Stimulated activated CD4-positive, alpha-beta T cell treated with anti-CD3 and anti-CD28 coated beads, Interleukin-15, amount 100 ng/mL, for 48 hours (primary cell): ENCODE measurements at places on chromosomes 5 and 9.

GRCh38 chr5:114734238-114734637 is 372.4 kb downstream of the KCNN2 start:
- DNase-seq: no peak

DNA sequence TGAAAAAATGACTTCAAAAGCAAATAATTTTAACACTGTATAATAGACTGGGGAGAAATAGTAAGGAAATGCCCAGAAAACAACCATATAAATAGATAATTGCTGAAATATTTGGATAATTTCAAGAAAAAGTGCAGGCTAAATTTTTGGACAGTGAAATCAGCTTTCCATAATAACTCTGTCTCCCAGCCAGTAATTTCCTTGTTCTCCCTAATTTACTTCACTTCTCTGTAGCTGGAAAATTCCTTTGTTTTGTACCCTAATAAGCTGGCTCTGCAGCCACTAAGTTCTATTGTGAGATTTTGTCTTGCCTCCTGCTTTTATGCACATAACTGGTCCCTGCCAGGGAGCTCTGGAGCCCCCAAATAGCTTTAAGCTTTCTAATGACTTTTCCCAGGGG is 27.7 kb downstream of the PRDM6 start:
- DNase-seq: no peak

DNA sequence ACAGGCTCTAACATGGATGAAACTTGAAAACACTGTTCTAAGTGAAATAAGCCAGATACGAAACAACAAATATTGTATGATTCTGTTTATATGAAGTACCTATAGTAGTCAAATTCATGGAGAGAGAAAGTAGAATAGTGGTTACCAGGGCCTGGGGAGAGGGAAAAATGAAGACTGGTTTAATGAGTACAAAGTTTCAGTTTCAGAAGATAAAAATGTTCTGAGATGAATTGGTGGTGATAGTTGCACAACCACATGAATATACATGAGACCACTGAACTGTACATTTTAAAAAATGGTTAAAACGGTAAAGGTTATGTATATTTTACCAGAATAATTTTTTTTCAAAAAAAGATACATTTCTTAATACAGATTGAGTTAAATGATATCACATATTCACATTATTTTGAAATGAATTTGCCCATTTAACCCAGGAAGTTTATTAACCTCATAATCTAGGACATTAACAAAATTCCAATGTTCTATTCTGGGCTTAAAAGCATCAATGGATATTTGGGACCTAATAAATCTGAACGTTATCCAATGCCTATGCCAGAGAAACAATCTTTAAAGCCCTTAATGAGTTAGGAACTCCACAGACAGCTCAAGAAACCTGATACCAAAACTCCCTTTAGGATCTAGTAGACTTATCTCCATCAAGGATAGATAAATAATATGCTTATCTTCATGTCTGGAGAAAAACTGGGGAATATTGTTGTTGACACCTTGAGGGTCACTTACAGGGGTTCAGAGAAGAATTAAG is 521.3 kb downstream of the EFNA5 start:
- no peak for DNase-seq

DNA sequence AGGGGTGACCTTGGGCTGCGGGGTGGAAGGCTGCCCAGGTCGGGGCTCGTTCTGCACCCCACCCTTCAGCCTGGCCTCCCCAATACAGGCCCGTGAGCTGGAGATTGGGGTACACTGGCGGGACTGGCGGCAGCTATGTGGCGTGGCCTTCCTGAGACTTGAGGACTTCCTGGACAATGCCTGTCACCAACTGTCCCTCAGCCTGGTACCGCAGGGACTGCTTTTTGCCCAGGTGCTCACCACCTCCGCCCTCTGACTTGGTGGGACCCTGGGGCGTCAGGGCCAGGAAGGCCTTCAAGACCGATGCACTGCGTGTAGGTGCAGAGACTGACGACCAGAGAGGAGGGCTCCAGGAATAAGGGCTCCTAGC is 10.5 kb downstream of the ZDHHC12 start:
- no peak for DNase-seq

DNA sequence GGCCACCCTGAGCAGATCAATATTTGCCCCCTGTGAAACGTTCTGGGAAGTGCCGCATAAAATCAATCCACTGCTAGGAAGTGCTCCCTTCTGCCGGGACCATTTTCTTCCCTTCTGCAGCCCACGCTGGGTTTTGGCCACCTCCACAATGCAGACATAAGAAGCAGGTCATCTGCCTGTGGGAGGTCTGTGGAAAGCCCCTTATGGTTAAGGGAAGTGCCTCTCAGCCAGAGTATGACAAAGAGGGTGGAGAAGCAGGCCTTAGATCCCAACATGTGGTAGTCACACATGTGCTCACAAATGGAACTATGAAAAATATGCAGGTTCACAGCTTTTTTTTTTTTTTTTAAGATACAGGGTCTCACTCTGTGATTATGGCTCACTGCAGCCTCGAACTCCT is 82.8 kb downstream of the SLC1A3 start:
- no peak for DNase-seq

GRCh38 chr9:17021387-17021970 is 113.4 kb upstream of the CNTLN start:
- DNase-seq: no peak

DNA sequence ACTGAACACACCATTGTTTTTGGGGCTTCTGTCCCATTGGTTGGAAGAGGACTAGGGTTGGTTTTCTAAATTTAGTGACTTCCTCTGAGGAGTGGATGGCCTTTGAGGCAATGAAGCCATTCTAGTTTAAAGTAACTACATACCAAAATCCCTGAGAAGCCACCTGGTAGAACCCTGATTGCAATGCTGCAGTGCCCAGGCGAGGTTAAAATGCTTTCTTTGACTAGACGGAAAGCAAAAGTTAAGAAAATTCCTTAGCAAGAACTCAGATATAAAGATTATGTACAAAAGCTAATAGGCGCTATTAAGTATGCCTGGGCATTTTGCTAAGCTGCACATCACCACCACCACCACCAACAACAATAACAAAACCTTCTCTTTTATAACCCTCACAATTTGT is 20.6 kb downstream of the GLRX start:
- no peak for DNase-seq

DNA sequence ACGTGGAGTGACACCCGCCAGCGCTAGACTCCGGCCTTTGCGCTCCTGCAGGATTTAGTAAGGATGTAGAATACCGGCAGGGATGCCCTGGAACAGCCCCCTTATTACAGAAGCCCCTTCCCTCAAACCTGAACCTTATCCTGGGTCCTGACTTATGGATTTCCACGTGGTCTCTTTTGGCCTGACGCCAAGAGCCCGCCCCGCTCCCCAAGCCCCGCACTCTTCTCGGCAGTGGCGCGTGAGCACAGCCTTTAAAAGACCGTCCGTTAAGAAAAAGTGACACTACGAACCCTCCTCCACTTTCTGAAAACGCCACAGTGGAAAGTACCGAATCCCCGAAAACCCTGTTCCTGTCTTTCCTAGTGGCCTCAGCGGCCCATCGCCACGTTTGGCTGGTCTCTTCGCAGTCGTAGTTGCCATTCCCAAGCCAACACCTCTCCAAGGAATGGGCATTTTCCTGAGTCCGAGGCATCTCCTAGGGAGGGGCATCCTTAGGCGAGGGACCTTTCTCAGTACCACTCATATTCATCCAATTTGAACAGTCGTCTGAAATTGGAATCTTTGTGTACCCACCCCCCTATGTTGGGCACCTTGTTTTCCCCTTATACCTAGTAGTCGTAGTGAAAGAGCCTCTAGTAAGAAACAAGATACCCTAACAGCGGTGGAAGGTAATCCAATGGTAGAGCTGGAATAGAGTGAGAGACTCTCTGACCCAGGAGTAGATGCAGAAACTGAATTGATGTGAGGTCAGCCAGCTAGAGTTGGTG is 732 bp upstream of the MCIDAS start:
- DNase-seq: no peak

- DNase-seq: no peak
Observed at GRCh38 chr5:53730943-53731342, 170.5 kb downstream of the NDUFS4 start.

DNA sequence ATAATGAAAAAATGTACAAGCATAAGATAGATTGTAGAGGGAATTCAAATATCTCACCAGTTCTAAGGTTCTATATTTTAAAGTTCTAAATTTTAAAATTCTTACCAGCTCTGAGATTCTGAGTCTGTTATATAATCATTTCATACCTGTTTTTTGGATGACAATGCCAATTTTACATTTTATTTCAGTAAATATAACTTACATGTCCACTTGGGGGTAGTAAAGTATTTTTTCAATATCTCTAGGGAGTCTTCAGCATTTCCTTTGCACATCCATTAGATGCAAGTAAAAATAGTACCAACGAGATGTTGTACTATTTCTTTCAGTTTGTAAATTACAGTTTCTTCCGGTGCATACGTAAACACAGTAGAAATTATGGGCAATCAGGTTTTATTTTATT is 25.7 kb downstream of the NMUR2 start:
- no peak for DNase-seq

- DNase-seq: no peak
Observed at GRCh38 chr9:18451406-18451805, 22.5 kb upstream of the ADAMTSL1 start.

- no peak for DNase-seq
Observed at GRCh38 chr5:32638309-32638708, 53.0 kb downstream of the SUB1 start.

DNA sequence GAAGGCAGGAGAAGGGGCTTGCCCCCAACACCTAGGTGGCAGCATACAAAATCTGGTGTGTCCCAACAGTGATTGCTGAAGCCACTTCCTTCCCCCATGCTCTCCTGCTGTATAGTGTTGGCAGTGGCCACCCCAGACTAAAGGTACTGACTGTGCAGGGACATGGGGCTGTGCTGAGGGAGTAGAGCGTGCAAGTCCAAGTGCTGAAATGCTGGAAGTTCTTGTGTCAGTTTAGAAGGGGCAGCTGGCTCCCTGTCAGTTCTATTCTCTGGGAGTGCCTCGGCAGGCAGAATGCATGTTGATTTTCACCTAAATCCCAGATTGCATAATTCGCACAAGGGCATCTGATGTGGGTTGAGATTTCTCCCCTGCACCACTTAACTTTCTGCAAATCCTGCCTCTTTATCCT is 68.6 kb downstream of the GDNF start:
- no peak for DNase-seq

DNA sequence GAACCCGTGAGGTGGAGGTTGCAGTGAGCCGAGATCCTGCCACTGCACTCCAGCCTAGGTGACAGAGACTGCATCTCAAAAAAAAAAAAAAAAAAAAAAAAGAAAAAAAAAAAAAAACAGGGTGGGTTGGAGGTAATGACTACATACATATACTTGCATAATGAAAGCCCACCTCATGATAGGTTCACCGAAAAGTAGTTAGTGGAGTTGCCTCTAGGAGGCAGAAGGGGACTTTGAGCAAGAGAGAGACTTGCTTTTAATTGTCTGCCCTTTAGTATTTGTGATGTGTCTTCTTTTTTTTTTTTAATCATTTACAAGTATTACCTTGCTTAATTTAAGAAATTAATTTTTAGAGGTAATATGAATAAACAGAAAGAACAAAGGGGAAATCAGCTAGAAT is 99.8 kb downstream of the PPARGC1B start:
- no peak for DNase-seq

DNA sequence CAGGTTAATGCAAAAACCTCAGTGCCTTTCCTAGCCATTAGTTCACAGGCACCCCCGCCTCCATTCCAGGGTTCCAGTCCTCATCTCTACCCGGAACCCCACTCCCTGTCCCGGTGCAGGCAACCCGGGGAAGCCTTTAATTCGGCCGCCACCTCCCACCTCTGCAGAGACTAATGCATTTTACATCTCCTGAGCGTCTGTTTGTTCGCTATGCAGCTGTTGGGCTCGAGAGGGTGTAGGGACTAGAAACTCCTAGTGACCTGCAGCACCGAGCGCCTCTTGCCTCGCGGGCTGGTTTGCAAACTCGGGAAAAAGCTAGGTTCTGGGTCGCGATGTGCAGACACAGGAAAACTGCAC is 3.6 kb downstream of the GDNF start:
- DNase-seq: no peak

GRCh38 chr5:154355129-154355611 is 90.6 kb upstream of the SAP30L start:
- no peak for DNase-seq

DNA sequence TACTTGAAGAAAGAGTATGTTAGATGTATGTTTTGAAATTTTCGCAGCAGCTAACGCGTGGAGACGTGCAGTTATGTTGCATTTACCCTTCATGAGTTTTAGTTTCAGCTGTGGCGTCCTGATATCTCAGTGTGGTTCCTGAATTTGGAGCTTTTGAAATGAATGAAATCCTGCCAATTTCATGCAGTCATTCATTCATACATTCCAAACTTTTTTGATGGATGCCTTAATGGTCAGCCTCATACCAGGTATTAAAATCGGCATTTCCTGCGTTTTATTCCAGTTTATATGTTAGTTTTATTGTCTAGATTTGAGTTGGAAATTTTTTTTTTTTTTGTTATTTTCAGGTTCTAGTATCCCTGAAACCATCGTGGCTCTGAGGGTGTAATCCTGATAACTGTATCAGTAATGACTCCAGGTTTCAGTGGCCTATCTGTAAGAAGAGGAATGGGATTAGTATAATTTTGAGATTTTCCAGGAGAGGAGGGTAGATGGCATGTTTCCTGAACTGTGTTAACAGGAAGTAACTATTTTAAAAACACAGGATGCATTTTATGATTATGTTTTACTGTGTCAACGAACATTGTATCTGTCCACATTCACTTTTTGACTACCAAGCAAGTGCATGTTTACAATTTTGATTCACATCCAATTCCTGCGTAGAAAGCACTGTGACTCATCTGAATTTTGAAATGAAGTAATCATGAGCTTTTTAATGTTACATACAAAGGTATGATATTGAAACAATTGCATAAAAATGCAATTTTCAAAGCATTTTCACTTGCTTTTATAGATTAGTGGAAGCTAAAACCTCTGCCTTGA is 1.0 kb downstream of the FOCAD start:
- DNase-seq: no peak

GRCh38 chr5:24791326-24791725 is 146.5 kb upstream of the CDH10 start:
- no peak for DNase-seq

DNA sequence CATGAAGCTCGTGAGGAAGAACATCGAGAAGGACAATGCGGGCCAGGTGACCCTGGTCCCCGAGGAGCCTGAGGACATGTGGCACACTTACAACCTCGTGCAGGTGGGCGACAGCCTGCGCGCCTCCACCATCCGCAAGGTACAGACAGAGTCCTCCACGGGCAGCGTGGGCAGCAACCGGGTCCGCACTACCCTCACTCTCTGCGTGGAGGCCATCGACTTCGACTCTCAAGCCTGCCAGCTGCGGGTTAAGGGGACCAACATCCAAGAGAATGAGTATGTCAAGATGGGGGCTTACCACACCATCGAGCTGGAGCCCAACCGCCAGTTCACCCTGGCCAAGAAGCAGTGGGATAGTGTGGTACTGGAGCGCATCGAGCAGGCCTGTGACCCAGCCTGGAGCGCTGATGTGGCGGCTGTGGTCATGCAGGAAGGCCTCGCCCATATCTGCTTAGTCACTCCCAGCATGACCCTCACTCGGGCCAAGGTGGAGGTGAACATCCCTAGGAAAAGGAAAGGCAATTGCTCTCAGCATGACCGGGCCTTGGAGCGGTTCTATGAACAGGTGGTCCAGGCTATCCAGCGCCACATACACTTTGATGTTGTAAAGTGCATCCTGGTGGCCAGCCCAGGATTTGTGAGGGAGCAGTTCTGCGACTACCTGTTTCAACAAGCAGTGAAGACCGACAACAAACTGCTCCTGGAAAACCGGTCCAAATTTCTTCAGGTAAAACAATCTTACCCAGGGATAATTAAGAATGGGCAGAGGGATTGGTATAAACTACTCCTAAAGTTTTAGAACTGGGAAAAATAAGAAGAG is 12.9 kb downstream of the ITGA1 start:
- peak; percentile 42 for DNase-seq
